CD4-positive, CD25-positive, alpha-beta regulatory T cell (primary cell): ENCODE measurements at places on chromosomes 1 and 21. TPM values are rescaled to one million over a fixed set of nuclear protein-coding genes. Genes with fewer than 3 reads are reported as not detected.

- no peaks in the 10 kb centered on the region for H3K27me3 ChIP-seq
- no peaks in the 10 kb centered on the region for H3K4me1 ChIP-seq
- no peak for DNase-seq
These were observed 613.8 kb downstream of the KIF26B start for GRCh38 chr1:245768596-245768995.

DNA sequence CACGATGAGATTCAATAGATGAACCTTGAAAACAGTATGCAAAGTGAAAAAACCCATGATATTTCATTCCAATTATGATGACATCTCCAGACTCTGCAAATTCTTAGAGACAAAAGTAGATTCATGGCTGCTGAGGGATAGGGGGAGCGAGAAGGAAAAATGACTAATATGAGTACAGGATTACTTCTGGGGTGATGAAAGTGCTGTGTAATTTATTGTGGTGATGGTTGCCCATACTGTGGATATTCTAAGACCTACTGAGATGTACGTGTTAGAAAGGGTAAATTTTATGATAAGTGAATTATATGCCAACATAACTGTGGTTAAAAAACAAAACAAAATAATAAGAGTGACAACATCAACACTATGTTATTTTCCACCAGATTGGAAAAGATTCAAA, 18.9 kb upstream of the RGS7 start:
- no peak overlapping the region for H3K27ac ChIP-seq
- no peaks in the 10 kb centered on the region for H3K27me3 ChIP-seq
- no peak for DNase-seq
- no peaks in the 10 kb centered on the region for H3K4me1 ChIP-seq

DNA sequence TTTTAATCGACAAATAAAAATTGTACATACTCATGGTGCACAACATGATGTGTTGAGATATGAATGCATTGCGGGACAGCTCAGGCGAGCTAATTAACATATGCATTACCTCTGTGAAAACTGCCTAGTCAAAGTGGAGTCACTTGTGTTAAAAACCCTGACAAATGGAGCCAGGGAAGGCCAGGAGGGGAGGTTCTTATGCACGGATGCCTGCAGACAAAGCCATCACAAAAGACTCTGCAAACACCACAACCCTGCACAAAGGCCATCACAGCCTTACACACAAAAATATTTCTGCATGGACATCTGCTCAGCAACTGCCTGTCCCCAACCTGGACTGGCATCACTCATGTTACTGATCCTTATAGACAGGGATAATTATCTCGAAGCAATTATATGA, 204.4 kb upstream of the AJAP1 start:
- DNase-seq = no peak
- H3K27ac ChIP-seq = no peak overlapping the region
- no peaks in the 10 kb centered on the region for H3K27me3 ChIP-seq

FCRL1 gene
- total RNA-seq = 2.9 TPM

EPHB2 gene
- not detected for total RNA-seq

DNA sequence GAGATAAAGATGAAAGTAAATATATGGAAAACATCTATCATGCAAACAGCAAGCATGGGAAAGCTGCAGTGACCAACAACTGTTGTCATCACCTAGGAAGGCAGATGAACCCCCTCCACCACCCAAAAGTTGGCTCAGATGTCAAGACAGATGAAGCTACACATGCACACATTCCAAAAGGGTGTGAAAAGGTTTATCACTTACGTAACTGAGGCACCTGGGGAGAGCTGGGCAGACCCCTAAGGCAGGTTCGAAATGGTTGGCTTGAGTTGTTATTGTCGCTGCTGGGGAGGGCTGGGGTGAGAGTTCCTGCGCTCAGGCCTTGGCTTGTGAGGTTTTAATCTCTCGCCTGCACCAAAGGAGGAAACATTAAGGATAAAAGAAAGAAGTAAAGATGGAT, 355.1 kb upstream of the CHRM3 start:
- H3K4me1 ChIP-seq = no peaks in the 10 kb centered on the region
- no peak overlapping the region for H3K4me3 ChIP-seq
- no peak overlapping the region for H3K27ac ChIP-seq
- no peaks in the 10 kb centered on the region for H3K36me3 ChIP-seq
- DNase-seq = no peak
- H3K27me3 ChIP-seq = no peaks in the 10 kb centered on the region

DNA sequence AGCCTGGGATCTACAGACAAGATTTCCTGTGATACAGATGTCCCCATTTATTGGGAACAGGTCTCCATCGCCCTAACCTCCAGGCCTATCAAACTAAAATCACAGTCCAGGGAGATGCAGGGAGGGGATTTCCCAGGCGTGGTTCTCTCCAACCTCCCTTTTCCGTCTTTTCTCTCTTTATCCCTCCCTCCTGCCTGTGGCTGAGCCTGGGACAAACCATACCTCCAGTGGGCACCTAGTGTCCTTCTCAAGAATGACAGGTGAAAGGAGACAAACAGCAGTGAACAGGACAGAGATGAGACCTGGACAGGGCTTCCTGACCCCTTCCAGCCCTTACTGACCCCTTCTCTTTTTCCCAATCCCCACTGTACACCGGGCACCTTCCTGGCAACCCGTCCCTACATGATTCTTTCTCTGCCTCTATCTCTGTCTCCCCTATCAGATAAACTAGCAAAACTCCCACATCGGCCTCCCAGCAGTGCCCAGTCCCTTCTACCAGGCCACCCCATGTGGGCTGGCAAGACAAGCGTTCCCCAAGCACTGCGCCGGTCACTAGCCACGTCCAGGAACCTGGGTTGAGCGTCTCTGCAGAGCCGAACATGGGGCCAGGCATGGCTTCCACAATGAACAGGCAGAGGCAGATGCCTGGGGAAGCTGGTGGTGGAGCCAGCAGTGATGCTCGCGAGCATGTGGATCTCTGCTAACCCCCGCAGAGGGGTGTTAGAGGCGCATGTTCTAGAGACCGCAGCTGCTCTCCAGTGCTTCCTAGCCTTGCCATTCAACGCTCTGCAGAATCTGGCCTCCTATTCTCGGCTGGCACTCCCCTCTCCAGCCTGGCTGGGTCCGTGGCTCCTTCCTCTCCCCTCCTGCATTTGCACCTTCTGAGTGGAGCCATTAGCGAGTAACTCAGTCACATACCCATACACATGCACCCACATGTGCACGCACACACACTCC, 54.7 kb downstream of the ELK4 start:
- DNase-seq = no peak
- peaks cover 2% of the 10 kb centered on the region for H3K27me3 ChIP-seq
- no peaks in the 10 kb centered on the region for H3K4me1 ChIP-seq
- no peaks in the 10 kb centered on the region for H3K36me3 ChIP-seq
- no peak overlapping the region for H3K4me3 ChIP-seq

L1TD1 gene
- not detected for total RNA-seq

DNA sequence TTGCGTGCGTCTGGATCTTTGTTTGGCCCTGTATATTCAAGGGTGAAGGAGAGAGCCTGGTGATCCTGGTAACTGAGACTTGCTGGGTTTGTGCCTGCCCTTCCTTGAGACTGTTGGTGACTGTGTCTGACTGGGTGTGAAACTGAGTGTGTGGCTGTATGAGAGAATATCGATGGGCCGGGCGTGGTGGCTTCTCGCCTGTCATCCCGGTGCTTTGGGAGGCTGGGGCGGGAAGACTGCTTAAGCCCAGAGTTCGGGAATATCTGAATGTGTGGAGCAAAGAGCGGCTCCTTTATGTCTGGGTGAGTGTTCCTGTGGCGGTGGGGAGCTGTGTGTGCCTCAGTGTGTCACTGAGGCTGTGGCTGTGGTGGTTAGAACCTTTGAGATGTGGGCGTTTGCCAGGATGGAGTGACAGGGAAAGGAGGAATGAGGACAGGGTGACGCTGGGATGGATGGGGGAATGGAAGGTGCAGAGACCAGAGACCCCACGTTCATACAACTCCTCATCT, 2.7 kb upstream of the MARCKSL1 start:
- DNase-seq = no peak
- peaks cover 32% of the 10 kb centered on the region for H3K4me1 ChIP-seq
- H3K4me3 ChIP-seq = no peak overlapping the region
- no peaks in the 10 kb centered on the region for H3K36me3 ChIP-seq
- H3K27ac ChIP-seq = no peak overlapping the region
- no peaks in the 10 kb centered on the region for H3K27me3 ChIP-seq

GRCh38 chr1:207810606-207811295, 58.9 kb downstream of the CD46 start:
- no peak overlapping the region for H3K4me3 ChIP-seq
- DNase-seq = no peak
- no peak overlapping the region for H3K27ac ChIP-seq
- H3K27me3 ChIP-seq = no peaks in the 10 kb centered on the region

- H3K36me3 ChIP-seq = no peaks in the 10 kb centered on the region
- H3K4me3 ChIP-seq = no peak overlapping the region
- no peak overlapping the region for H3K27ac ChIP-seq
- peaks cover 21% of the 10 kb centered on the region for H3K4me1 ChIP-seq
These were observed 3.1 kb upstream of the NCF2 start for GRCh38 chr1:183593356-183593755.

LIPI gene
- total RNA-seq = not detected
